ENCODE measurements at places on chromosomes 1 and 21.

DNA sequence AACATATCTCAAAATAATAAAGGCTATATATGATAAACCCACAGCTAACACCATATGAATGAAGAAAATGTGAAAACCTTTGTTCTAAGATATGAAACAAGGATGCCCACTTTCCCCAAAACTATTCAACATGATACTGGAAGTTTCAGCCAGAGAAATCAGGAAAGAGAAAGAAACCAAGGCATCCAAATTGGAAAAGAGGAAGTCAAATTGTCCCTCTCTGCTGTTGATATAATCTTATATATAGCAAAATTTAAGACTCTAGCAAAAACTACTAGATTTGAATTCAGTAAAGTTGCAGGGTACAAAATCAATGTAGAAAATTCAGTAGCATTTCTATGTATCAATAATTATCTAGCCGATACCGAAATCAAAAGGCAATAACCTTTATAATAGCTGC is 4.3 kb upstream of the OR10Z1 start:
- no peak for DNase-seq

DNA sequence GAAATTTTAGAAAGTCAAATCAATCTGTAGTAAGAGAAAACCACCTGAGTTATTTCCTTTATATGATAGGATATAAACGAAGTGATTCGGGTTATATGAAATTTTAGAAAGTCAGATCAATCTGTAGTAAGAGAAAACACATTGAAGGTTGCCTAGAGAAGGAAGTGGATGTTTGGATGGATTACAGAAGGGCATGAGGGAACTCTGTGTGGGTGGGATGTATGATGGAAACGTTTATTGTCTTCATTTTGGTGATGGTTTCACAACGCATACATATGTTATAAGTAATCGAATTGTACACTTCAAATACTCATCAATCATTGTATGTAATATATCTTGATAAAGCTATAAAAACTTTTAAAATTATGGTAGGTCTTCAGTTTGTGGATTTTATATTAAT is 5.1 kb downstream of the CR1 start:
- peak; percentile 67 for DNase-seq

- no peak for DNase-seq
Measured at GRCh38 chr1:211734791-211735190, 59.4 kb upstream of the NEK2 start.

DNA sequence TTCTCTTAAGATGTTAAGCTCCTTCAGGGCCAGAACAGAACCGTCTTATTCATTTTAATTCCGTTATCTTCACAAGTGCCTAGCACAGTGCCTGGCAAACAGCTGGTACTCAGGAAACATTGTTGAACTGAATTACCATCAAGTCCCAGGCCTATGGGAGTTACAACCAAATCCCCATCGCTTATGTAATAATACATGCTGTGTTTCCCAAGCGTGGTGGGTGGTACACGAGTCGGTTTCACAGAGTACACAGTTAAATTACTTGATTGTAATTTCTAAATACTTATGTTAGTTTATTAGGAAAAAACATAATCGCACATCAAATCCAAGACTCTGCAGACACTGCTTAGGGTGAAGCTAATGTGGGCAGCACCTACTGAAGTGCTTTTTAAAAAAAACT is 1.0 kb downstream of the ANGEL2 start:
- peak; percentile 76 for DNase-seq

DNA sequence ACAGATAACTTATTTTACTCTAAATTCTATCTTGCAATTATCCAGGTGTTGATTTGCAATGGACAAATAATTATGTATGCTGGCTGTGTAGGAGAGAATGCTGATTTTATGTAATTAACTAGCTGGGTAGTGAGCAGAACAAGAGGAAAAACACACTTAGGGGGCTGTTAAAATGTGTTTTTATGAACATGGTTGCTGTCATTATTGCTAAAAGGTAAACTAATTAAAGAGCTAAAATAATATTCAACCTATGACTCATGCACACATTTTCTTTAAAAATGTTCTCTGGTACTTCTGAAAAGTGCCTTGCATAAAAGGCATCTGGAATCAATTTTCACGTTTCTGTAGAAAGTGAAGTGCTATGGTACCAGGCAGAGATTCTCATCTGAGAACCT is 192.8 kb upstream of the C8B start:
- DNase-seq = no peak

DNA sequence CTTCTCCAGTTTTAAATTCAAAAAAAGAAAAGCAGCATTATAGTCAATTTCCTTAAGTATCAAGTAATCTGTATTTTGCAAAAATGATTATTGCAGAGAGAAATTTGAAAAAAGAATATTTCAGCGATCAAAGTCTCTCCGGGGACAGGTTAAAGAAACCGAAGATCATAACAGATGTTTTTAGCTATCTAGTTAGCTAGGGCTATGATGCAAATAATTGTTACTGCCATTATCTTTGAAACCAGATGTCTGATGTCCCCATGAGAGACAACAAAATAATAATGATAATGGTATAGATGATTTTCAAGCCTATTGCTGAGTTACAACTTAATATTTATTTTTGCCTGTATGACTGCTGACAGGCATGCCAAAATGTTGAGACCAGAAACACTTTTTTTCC is 1326.0 kb downstream of the PLA2G4A start:
- DNase-seq = no peak

DNA sequence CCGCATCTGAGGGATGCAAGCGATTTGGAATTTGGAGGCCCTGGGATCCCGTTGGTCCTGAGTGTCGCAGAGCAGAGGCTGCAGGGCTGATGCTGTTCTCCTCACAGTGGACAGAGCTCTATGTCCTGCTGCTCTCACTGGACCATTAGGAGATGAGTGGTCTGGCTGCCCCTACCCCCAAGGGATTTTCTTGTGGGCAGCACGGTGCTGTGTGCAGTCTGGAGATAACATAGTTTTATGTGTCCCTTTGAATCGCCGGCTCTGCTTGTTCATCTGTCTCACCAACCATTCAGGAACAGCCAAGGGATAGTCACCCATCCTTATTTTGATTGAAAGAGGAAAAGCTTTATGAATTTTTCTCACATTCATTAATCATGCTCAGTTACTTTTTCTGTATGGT is 49.9 kb downstream of the CHRM3 start:
- DNase-seq = no peak

GRCh38 chr1:25688390-25689119 is 72.0 kb downstream of the MAN1C1 start:
- DNase-seq = no peak

GRCh38 chr1:8294170-8294697 is 23.7 kb upstream of the SLC45A1 start:
- no peak for DNase-seq

DNA sequence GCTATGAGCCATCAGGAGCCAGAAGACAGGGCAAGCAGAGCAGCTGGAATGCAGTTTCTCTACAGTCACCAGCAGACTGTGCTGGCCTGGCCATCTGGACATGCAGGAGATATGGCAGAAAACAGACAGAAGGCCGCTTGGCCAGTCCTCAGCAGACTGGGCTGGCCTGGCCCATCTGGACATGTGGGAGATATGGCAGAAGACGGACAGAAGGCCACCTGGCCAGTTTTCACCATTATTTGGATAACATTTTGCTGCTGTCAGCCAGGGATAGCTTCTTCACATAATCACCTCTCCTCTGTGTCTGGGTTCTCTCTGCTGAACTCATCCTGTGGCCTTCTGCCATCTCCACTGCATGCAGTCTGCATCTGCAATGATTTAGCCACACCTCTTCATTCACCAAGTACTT is 25.0 kb upstream of the CACYBP start:
- no peak for DNase-seq

GRCh38 chr1:225021037-225021436 is 91.6 kb downstream of the DNAH14 start:
- no peak for DNase-seq

DNA sequence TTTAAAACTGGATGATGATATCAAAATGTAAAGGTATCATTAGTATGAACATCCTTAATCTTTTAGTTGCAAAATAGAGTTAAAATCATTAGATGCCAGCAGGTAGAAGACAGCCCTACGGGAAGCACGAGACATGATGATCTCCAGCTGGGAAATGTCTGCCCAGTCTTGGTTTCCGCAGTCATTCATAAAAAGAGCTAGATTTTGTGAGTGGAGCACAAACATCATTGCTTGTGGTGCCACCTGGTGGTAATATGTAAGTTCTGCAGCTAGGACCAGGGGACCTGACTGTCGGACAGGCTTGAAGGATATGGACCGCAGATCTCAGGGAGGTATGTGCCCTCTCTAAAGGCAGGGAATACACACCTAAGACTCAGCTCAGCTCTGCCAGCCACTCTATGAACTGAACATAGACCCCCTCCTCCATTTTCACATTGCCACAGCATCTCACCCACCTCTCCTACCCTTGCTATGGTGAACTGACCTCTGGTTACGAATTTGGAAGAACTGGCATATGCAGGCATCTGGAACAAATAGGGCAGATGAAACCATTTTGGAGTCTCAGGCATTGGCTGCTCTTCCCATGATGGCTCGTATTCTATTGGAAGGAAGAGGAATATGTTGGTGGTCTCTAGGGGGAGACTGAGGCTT is 9.2 kb downstream of the FCMR start:
- DNase-seq = peak; percentile 80

DNA sequence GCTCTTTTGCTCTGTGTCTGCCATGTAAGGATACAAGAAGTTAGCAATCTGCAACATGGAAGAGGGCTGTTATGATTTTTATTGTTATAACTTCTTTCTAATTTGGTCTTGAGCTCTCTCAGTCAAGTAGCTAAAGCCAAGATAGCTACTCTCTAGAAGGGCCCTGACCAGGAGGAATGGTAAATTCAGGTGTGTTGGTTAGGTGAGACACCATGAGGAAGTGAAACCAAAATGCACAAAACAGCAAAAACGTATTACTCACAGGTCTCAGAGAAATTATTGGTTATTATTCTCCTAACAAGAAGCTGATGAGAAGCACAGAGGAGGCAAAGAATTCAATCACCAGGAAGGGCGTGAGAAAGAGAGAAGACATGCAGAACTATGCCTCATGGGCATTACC is 51.8 kb upstream of the INSL5 start:
- DNase-seq = no peak
